ENCODE measurements at places on chromosomes 5 and 9.

- DNase-seq = no peak
Measured at GRCh38 chr9:105138306-105138801, 106.1 kb upstream of the SLC44A1 start.

GRCh38 chr5:102666164-102666946, 88.8 kb upstream of the PAM start:
- no peak for DNase-seq

GRCh38 chr9:21788752-21789151, 13.7 kb upstream of the MTAP start:
- DNase-seq = no peak

DNA sequence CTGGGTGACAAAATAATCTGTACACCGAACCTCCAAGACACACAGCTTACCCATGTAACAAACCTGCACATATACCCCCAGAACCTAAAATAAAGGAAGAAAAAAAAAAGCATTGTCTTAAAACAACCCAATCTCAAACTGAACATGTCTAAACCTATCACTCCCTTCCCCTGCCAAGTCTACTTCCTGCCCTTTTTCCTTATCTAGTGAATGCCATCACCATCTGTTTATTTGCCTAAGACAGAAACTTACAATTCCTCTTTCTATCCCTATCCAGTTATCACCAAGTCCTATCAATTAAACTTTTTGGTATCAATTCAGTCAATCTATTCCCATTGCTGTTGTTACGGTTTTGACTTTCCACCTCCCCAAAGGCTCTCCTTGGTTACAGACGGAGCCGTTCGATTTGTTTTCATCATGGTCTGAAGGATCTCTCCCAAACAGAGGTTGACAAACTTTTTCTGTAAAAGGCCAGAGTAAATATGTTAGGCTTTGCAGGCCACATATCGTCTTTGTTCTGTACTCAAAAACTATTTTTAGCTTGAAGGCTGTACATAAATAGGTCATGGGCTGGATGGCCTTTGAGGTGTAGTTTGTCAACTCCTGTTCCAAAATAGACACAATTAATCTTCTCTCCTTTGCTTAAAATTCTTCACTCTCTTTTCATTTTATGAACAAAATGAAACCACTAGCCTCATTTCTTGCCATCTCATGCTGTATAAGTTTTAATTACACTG, 12.1 kb downstream of the NOL8 start:
- DNase-seq = no peak

- no peak for DNase-seq
Measured at GRCh38 chr9:108477529-108478006, 378.2 kb downstream of the ACTL7B start.

DNA sequence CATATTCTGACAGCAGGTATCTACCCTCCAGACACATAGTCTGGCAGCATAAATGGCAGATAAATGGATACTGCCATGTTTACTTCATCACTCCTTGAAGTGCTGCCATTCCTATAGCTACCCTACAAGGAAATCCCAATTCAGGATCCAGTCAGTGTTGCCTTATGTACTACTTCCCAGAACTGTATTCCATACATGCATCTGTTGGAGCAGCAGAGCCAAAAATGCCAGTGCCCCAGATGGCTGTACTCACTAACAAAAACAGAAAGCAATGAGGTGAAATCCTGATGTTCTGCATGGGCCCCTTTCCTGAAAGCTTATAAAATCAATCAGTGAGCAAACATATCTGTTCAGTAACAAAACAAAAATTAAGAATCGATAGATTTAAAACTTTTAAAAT, 490.0 kb upstream of the COX7C start:
- no peak for DNase-seq

DNA sequence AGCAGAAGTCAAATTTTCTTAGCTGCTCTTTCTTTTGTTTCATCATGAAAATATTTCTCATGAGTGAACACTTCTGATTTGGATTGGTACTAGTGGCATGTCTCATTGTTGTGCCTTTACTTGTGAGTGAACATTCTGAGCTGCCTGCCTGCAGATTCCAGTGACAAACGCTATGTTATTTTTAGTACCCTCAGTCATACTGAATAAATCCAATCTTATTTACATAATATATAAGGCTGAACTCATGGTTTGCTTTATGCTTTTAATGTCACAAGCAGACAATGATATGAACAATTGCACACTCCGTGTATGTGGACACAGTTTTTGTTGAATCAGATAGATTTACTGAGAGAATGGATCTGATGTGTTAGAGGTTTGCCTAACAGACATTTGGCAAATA, 67.8 kb downstream of the ACTBL2 start:
- no peak for DNase-seq

- no peak for DNase-seq
Measured at GRCh38 chr5:176881021-176881749, 18.0 kb downstream of the HK3 start.

DNA sequence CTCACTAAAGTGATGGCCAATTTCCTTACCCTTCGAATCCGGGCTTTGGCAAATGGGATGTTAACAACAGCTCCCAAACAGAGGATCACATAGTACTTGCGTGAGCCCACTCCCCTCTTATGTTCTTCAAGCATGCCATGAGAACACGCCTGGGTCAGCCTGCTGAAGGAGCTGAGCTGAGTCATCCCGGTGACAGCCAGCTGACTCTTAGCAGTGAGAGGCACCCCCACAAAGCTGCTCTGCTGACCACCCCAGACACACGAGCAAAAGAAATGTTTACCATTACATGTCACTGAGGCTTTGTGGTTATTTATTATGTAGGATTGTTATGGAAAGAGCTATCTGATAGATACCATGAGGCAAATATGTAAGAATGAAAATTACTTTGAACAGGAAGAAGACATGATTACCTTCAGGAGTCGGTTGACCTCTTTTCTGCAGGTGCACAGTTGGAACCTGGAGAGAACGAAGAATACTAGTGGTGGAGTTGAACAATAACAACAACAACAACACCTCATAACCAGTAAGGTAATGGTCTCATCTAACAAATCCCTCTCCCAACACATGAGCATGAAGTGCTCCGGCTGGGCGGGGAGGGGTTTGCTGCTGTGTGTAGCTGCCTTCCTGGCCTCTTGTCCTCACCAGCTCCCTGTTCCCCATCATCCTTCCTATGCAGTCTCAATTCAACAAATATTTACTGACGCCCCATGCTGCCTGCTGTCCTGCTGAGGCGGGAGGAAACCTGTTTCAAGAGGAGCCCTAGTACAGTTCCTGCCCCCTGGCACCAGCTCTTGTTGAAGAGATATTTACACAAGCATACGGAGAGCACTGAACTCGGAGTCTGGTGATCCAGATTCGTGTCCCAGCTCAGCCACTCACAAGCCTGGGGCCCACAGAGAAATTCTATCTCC, 69.4 kb upstream of the LHFPL2 start:
- DNase-seq = no peak

DNA sequence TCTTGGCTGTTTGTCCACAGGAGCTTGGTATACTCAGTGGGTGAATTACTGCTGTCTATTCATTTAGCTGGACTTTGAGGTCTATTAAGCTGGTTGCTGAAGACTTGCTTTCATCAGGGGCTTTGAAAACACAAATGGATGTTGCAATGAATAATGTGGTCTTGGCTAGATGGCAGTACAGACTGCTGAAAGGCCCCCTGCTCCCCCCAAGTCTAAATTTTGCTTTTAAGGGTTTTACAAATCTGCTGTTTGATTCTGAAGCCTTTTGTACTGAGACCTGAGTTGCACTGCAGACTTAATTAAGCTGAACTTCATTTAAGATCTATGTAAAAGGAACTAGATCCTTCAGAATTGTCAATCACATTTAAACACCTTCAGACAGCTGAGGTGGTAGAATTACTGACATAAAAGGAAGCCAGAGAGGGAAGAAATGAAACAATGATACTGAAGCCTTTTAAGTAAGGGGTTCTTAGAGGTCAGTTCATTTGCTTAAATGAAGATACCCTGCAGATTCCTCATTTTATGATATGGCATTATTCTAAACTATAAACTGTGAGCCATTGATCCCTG, 37.3 kb downstream of the KCTD16 start:
- no peak for DNase-seq

DNA sequence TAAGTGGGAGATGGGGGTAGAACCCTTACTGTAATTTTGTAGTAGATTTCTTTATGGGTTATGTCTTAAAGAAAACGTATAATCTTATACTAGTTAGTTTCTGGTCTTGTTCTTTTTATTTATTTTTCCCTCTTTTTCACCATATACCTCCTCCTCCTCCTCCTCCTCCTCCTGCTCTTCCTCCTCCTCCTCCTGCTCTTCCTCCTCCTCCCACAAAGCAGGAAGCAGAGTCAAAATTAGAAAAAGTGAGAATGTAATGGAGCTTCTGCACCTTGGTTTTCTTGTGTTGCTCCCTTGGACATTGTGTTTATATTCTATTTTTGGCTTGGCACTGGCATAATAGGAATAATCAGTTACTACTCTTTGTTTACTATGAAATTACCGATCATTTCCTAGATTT, 4.5 kb downstream of the MACIR start:
- DNase-seq = no peak

DNA sequence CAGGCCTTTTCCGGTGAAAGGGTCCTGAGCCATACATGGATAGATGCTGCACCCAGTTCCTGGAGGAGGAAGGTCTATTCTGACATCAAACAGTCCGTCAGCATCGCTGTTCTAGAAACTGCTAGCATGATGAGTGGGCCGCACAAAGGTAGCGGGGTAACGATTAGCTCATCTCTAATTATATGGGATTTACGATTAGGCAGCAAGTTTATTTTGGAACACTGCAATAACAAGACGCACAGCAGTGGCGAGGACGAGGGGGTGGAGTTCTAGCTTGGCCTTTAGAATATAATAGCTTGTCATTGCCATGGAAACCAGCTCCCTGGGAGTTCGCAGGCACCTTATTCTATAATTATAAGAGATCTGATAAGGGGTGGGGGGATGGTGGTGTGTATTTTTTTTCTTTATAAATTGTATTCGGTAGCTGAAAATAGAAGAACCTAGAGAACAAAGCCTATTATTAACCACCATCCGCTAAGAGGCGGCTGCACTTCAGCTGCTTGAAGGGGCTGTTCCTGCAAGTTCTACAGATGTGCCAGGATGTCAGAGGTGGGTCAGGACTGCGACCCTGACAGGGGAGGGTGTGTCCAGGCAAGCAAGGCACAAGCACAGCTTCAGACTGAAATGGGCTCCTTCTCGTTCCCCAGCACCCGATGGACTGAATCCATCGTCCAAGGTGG, 311.0 kb downstream of the AGTPBP1 start:
- DNase-seq = no peak

DNA sequence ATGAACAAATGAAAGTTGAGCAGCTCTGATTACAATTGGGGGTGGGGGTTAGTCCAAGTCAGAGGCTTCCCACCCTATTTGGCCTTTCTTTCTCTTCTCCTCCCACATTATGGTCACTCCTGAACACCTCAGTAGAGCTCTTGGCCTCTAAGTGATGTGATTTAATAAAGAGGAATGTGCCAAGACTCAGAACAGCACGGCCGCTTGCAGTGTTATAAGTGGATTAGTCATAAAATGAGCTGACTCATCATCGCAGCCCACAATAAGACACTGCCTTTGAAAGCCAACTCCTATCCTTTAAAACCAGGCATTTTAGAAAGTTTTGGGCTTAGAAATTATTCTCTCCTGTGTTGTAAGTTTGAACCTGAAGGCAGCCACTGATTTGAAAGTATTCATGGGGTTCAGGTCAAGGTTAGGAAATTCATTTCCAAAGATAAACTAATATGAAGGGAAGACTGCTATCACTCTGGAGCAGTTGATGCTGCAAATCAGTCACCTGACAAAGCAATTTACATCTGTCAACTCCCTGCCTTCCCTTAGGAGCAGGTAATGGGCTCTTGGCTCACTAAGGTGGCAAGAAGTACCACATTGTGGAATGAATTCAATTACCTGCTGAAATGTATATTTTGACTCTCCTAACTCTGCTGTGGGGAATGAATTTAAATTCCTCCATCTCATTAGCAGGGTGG, 283.6 kb upstream of the NMUR2 start:
- no peak for DNase-seq

DNA sequence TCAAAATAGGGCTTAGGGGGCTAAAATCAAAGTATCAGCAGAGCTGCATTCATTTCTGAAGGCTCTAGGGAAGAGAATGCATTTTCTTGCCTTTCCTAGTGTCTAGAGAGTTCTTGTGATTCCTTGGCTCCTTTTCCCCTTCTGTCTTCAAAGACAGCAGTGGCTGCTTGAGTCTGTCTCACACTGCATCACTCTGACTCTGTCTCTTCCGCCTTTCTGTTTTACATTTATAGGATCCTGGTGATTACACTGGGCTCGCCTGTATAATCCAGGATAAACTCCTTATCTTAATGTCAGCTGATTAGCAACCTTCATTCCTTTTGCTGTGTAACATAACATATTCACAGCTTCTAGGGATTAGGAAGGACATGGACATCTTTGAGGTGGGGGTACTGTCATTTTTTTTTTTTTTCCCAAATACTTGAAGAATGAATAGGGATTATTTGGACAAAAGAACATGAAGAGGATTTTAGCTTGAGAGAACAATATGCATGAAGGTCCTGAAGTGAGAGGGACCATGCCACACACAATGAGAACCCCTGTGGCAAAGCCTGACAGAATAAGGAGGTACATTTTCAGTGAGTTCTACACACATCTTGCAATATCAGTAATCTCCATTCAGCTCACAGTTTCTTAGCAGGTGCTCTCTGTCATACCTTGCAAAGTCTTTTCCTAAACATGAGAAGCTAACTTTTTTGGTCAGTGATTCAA, 267.6 kb downstream of the FAM170A start:
- no peak for DNase-seq

DNA sequence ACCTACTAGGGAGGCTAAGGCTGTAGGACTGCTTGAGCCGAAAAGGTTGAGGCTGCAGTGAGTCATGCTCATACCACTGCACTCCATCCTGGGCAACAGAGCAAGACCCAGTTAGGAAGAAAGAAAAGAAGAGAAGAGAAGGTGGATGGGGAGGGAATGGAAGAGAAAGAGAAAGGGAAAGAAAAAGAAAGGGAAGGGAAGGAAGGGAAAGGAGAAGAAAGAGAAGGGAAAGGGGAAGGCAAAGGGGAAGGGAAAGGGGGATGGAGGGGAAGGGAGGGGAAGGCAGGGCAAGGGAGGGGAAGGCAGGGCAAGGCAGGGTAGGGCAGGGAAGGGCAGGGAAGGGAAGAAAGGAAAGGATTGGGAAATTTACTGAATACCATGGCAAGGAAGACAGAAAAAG, 157.0 kb downstream of the ACTL7B start:
- DNase-seq = no peak

GRCh38 chr9:8857068-8857925, 1057.7 kb upstream of the DMAC1 start:
- DNase-seq = no peak

DNA sequence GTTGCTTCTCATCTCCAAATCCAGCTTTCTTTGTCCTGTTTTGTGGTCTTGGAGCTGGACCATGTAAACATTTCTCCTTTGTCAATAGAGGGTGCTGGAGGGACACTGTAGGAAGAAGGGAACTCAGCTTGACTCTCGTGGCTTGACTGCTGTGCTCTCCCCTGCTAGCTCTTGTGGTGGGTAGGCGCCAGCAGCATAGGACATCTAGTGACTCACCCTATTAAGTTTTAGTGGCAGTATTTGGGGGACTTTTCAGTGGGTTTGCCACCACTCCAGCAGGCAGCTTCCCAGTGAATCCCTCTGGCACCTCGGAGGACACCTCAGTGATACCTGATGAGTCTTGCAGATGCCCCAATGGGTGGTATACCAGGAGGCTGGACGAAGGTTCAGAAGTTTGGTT, 97.8 kb downstream of the TSSK1B start:
- no peak for DNase-seq

- DNase-seq = no peak
Measured at GRCh38 chr5:16578474-16578883, 38.3 kb downstream of the RETREG1 start.

All from central memory CD4-positive, alpha-beta T cell (primary cell).